ENCODE measurements at places on chromosomes 7 and 10.

GRCh38 chr7:132871419-132871818 is 210.5 kb downstream of the CHCHD3 start:
- DNase-seq = no peak

GRCh38 chr7:85160223-85160622 is 26.6 kb downstream of the SEMA3D start:
- DNase-seq = no peak

- no peak for DNase-seq
These were observed 194.8 kb upstream of the ZNF32 start for GRCh38 chr10:43843321-43844101.

GRCh38 chr10:3906511-3907111 is 121.6 kb upstream of the KLF6 start:
- DNase-seq = no peak
